ENCODE measurements at places on chromosomes 11 and 22.
A peak's percentile ranks its signal among the peaks of the same experiment; 100 is the strongest.

GRCh38 chr22:48823941-48824340, 1003.7 kb downstream of the BRD1 start:
- no peak for DNase-seq

- DNase-seq, result no peak
Observed at GRCh38 chr22:26690654-26691376, 33.4 kb downstream of the MIAT start.

DNA sequence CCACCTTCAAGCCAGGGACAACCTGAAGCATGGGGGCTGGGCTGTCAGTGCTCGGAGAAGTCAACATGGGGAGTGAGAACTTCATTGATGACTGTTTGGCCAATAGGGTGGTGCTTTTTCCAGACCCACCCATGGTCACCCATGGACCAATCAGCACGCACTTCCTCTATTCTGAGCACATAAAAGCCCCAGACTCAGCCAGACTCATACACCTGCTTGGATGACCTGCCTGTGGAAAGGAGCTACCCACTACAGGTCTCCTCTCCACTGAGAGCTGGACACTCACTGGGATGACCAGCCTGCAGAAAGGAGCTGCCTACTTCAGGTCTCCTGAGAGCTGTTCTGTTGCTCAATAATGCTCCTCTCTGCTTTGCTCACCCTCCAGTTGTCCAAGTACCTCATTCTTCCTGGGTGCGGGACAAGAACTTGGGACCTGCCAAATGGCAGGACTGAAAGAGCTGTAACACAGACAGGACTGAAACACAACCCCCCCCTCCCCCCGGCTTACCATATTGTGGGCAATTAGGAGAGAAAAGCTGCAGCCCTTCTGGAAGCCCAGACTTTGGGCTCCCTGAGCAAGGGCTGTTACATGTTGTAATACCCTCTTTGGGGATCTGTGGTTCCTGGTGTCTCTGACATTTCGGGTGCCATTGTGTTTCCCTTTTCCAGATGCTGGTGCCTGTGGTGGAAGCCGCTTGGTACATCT, 44.4 kb upstream of the WNT11 start:
- peak; percentile 9 for DNase-seq

DNA sequence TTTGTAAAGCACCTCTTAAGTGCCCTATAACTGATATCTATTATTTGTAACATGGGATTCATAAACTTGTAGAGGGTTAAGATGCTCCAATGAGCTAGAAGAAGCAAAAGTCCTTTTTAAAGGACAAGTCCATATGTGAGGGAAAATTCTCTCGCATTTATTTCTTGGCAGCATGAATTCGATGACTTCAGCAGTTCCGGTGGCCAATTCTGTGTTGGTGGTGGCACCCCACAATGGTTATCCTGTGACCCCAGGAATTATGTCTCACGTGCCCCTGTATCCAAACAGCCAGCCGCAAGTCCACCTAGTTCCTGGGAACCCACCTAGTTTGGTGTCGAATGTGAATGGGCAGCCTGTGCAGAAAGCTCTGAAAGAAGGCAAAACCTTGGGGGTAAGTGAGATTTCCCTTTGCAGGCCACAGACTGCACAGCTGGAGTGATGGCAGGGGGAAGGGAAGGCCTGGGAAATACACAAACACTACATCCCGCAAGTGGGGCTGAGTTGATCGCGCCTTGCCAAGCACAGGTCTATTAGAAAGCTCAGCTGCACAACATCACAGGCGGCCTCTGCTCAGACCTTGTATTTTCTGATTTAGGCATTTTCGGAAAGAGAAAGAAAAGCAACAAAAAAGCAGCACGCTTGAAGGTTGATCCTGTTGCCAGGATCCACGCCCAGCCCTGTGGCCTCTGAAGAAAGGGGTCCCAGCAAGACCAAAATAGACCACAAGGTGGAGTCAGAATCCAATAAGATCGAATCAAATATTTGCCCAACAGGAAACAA, 1.5 kb downstream of the MS4A8 start:
- DNase-seq, result peak; percentile 6

DNA sequence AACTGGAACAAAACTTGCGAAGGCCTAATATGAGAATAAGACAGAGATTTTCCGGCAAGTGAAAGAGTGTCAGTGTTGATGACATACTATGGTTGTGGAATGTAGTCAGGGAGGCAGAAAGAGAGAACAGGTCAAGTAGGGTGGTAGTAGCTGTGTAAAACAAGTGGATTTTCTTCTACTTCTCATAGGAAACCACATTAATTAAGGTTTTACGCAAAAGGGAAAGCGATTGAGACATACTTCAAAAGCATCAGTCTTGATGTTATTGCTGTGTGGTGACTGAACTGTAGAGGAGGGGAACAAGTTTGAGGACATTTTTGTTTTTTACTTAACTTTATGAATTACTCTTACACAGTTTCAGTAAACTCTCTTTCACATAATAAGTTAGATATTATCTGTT, 186.0 kb upstream of the CNTN5 start:
- DNase-seq, result no peak

DNA sequence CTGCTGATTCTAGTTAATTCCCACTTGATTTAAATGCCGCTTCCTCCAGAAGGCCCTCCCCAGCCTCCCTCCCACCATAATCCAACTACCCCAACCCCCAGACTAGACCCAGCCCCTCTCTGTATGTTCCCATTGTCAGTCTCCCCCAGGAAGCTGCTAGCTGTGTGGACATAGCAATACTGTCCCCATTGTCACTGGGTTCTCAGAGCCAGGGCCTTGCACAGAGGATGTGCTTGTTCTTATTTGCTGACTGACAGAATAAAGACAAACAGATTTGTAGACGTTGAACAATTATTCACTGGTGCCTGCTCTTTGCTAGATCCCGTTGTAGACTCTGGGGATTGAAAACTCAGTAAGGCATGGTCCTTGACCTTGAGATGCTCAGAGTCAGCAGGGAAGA, 45.7 kb upstream of the NAV2 start:
- DNase-seq, result no peak

DNA sequence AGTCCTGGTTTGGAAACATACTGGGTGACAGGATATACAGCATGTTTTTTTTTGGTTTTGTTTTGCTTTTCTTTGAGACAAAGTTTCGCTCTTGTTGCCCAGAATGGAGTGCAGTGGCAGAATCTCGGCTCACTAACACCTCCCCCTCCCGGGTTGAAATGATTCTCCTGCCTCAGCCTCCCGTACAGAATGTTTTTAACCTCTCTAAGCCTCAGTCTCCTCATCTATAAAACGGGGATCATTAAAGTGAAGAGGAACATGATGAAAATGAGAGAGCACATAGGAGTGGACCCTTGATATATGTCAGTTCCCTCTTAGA, 28.1 kb upstream of the SCARF2 start:
- DNase-seq, result no peak

DNA sequence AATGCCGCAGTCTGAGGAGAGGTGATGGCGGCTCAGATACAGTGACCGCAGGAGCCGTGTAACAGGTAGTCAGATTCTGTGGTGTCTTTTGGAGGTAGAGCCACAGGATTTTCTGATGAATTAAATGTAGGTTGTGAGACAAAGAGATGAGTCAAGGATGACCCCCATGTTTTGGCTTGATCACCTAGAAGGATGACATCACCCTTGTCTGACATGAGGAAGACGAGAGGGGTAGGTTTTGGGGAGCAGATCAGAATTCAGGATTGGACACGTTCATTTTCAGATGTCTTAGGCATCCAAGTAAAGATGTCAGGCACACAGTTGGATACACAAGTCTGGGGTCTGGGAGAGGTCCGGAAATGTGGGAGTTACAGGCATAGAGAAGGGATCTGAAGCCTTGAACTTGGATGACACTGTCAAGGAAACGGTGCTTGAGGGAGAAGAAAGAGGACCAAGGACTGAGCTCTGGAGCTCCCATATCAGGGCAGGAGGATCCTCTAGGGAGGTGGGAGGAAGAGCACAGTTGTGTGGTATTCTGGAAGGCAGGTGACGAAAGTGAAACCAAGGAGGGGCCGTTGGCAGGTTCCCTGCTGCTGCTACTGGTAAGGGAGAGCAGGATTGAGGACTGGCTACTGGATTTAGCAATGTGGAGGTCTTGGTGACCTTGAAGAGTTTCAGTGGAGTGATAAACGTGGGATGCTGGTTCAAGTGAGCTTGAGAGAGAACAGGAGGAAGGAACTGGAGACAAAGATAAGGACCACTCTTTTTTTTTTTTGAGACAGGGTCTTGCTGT, 12.6 kb upstream of the GDPD5 start:
- no peak for DNase-seq

- DNase-seq, result no peak
Observed at GRCh38 chr11:34928960-34929680, 12.7 kb downstream of the PDHX start.

All from LHCN-M2 (cell line).